ENCODE measurements at places on chromosomes 7 and 10. TPM values are rescaled to one million over a fixed set of nuclear protein-coding genes. Genes with fewer than 3 reads are reported as not detected.
A peak's percentile ranks its signal among the peaks of the same experiment; 100 is the strongest.

DNA sequence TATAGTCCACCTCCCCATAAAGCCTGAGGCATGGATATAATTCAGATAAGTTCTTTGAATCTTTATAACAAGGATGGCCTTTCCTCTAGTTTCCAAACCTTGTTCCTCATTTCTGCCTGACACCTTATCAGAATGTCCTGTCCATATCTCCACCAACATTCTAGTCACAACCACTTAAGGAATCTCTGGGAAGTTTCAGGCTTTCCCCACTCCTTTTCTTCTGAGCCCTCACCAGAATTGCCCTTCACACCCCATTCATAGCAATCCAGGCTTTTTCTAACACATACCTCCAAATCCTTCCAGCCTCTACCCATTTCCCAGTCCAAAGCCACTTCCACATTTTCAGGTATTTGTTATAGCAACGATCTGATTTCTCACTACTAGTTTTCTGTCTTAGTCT lies 18.0 kb upstream of the DIP2C start:
- no peaks in the 10 kb centered on the region for H3K36me3 ChIP-seq
- H3K27ac ChIP-seq: no peak overlapping the region
- no peaks in the 10 kb centered on the region for H3K4me1 ChIP-seq
- peaks cover 1% of the 10 kb centered on the region for H3K27me3 ChIP-seq

GRCh38 chr10:113476191-113476590 lies 76.7 kb upstream of the HABP2 start:
- no peaks in the 10 kb centered on the region for H3K4me1 ChIP-seq
- no peaks in the 10 kb centered on the region for H3K27me3 ChIP-seq
- no peak overlapping the region for H3K4me3 ChIP-seq
- H3K27ac ChIP-seq: no peak overlapping the region
- no peaks in the 10 kb centered on the region for H3K36me3 ChIP-seq

DNA sequence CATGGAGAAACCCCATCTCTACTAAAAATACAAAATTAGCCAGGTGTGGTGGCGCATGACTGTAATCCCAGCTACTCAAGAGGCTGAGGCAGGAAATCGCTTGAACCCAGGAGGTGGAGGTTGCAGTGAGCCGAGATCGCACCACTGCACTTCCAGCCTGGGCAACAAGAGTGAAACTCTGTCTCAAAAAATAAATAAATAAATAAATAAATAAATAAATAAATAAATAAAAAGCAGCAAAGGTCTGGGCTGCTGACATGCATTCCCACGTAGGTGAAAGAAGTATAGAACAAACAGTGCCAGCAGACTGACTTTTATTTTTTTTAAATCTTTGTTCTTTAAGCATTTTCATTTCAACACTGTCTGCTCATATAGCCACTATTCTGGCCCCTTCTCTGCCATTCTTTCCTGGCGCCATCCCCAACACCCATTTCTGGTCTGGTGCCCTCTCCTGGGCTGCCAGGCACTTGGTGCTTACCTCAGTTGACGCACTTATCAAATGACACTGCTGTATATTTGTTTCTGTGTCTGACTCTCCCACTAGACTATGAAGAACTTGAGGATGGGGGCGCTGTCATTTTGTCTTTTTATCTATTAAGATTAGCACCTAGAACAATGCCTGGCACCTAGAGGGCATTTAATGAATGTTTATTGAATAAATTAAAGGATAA lies 15.6 kb downstream of the FAM107B start:
- H3K4me3 ChIP-seq: no peak overlapping the region
- H3K27me3 ChIP-seq: peaks cover 2% of the 10 kb centered on the region
- no peak overlapping the region for H3K27ac ChIP-seq
- H3K4me1 ChIP-seq: no peaks in the 10 kb centered on the region
- DNase-seq: no peak
- no peaks in the 10 kb centered on the region for H3K36me3 ChIP-seq

- no peak for DNase-seq
- no peak overlapping the region for H3K27ac ChIP-seq
- H3K36me3 ChIP-seq: no peaks in the 10 kb centered on the region
- H3K4me1 ChIP-seq: peaks cover 67% of the 10 kb centered on the region
Measured at GRCh38 chr10:123136221-123136805, 543 bp downstream of the HMX3 start.

- H3K36me3 ChIP-seq: no peaks in the 10 kb centered on the region
- H3K27me3 ChIP-seq: no peaks in the 10 kb centered on the region
- H3K27ac ChIP-seq: no peak overlapping the region
- H3K4me1 ChIP-seq: no peaks in the 10 kb centered on the region
- no peak for DNase-seq
- no peak overlapping the region for H3K4me3 ChIP-seq
Measured at GRCh38 chr10:78148216-78148960, 114.7 kb downstream of the RPS24 start.

The SLC13A1 gene
- total RNA-seq: not detected

DNA sequence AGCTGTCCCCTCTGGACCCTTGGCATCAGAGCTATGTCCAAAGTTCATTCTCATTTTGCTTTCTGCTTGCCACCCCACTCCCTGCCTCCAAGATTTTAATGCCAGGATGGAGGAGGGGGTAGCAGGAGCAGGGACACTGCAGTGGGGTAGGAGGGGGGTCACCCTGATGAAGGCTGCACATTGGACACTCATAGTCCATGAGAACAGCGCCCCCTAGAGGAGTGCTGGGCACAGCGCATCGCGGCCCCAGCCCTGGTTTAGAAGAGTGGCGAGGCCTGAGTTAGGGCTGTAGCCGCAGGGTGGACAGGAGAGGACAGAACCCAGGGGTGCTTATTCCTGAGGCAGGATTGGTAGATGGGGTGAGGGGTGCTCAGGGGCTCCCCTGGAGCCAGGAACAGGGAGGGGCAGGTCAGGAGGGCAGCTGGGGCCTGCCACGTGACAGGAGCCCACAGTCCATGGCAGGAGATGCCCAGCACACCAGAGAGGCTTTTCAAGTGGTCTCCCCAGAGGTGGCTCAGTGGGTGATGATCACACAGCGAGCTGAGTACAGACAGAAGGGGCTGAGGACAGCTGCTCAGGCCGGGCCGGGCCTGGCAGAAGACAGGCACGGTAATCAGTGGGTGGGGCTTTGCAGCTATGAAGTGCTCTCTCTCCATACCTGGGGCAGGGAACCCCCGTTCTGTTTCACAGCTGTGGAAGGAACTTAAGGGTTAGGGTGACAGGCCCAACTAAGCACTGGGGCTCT lies 71.4 kb downstream of the NEURL1 start:
- no peak for DNase-seq
- H3K27ac ChIP-seq: no peak overlapping the region
- H3K4me1 ChIP-seq: no peaks in the 10 kb centered on the region
- no peaks in the 10 kb centered on the region for H3K36me3 ChIP-seq
- H3K27me3 ChIP-seq: no peaks in the 10 kb centered on the region

DNA sequence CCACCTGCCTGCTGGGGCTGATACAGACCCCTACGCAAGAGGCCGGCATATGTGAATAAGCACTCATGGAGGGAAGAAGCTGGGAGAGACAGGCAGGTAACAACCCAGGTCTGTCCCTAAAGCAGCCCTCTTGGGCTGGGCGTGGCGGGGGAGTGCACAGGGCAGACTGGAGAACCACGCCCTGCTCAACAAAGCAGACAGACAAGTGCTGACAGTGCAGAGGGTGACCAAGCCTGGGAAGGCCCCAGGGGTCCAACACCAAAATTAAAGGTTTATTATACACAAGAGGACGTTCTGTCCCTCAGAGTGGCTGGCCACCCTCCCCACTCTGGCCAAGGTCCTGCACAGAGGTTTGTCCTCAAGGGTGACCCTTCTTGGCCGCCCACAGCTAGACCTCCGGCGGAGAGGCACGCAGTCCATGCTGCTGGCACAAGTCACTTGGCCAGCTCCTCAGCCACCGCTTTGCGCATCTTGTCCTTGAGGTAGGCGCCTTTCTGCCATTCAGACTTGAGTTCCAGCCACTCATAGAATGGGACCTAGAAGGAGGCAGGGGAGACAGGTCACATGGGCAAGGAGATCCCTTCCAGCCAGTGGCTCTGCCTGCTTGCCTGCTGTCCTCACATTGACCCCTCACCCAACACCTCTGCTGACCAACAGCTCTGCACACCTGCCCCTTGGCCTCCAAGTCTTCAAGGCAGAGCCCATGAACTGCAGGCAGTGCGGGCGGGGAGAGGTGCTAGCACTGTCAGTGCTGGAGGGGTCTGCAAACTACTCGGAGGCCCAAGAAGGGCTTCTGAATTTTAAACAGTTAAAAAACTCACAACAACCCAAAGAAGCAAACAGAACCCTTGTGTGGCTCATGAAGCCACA lies 11.4 kb upstream of the NACAD start:
- DNase-seq: no peak
- H3K27ac ChIP-seq: no peak overlapping the region
- H3K4me1 ChIP-seq: no peaks in the 10 kb centered on the region
- H3K27me3 ChIP-seq: no peaks in the 10 kb centered on the region

- DNase-seq: no peak
- H3K36me3 ChIP-seq: peaks cover 68% of the 10 kb centered on the region
- H3K4me1 ChIP-seq: no peaks in the 10 kb centered on the region
- no peak overlapping the region for H3K27ac ChIP-seq
- H3K4me3 ChIP-seq: no peak overlapping the region
Measured at GRCh38 chr10:71817831-71818655, 33.0 kb downstream of the PSAP start.

DNA sequence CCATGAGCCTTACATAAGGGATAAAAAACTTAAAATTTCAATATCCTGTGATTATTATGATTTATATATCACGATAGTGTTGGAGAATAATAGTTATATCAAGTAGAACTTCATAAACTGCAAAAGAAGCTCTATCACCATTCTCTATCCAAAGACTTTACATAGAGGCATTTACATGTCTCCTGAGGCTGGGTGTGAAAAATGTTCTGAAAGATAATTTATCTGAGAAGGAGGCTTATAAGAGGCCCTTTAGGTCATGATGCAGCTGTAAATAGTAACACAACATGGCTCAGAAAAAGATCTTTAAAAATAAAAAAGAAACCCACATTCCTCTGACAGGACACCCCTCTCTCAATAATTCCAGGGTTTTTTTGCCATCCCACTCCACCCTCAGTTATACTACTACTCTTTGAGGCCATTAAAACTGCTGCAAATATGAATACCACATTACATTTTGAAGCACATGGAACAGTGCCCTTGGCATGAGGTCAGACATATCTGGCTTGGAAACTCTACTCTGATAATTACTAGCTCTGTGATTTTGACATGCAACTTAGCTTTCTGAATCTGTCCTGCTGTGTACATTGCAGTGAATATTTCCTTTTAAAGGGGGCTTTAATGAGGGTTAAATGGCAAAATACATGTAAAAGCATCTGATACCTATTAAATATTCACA lies 55.5 kb downstream of the SLC16A12 start:
- DNase-seq: no peak
- H3K27me3 ChIP-seq: peaks cover 9% of the 10 kb centered on the region
- H3K4me1 ChIP-seq: no peaks in the 10 kb centered on the region
- H3K4me3 ChIP-seq: no peak overlapping the region

DNA sequence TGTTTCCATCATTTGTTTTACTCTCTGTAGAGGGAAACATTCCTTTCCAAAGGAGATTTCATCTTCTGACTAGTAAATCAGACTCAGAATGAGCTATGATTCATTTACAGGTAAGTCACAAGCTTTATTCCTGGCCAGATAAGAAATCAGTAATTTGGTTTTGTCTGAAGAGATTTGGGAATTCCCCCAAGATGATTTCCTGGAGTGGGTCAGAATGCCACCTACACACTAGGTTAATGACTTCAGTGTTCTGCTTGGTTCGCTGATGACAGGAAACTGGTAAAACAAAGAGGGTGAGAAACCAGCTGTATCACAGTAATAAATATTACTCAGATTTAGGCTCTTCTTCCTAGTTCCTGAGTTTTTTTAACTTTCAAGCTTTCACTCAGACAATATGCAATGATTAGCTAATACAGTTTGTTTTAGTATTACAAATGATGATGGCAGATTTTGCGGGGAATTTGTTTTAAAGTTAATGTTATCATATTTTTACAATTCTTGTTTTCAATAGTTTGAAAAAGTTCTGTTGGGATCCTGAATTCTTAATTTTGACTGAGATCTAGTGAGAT lies 8.3 kb upstream of the ASZ1 start:
- no peaks in the 10 kb centered on the region for H3K36me3 ChIP-seq
- no peak for DNase-seq
- H3K4me3 ChIP-seq: no peak overlapping the region
- H3K4me1 ChIP-seq: no peaks in the 10 kb centered on the region
- no peak overlapping the region for H3K27ac ChIP-seq

DNA sequence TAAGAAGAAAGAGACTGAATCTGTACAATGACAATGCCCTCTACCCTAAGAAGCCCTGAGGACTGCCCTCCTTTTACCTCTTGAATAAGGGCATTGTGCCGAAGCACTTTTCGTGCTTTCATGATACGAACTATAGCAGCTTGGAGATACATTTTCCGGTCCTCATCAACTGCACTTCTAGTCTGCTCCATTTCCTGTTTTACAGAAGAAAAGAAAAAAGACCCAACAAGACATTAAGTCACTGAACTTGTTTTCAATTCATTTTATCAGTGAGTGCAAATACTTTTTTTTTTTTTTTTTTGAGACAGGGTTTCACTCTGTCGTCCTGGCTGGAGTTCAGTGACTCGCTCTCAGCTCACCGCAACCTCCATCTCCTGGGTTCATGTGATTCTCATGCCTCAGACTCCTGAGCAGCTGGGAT lies 78.4 kb downstream of the CUL2 start:
- peaks cover 22% of the 10 kb centered on the region for H3K4me1 ChIP-seq
- no peaks in the 10 kb centered on the region for H3K27me3 ChIP-seq
- H3K27ac ChIP-seq: peak overlapping the region; percentile 65

DNA sequence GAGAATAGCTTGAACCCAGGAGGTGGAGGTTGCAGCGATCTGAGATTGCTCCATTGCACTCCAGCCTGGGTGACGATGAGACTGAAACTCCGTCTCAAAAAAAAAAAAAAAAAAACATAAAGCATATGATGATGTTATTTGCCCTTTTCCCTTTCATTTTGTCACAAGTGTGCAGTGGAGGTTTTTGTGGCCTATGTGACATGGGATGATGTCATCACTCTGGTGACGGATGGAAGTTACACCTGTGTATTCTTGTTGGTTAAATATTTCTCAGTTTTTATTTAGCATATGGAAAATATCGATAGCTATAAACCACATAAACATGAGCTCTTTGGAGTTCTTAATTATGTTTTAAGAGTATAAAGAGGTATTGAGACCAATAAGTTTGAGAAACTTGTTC lies 71.8 kb upstream of the EMX2 start:
- H3K4me1 ChIP-seq: no peaks in the 10 kb centered on the region
- DNase-seq: no peak
- H3K27ac ChIP-seq: no peak overlapping the region

The HOXA4 gene
- total RNA-seq: not detected

DNA sequence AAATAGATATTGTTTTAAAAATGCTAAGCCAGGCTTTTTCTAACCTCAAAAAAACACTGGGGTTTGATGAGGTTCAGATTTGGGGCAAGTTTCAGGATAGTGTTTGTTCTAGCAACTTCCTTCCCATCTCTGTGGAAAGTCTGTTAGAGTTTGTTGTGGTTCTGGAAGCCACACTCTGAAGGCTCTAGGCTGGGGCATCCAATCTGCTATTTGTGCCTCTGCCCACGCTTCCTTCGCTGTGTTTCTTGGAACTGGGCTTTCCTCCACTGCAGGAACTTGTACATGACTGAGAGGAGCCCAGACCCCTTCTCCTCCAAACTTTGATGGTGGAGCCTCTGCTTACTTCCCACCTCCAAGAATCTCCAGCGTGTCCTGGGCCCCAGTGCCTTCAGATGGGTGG lies 108.5 kb upstream of the SLC25A13 start:
- DNase-seq: no peak
- peaks cover 6% of the 10 kb centered on the region for H3K27me3 ChIP-seq
- H3K36me3 ChIP-seq: no peaks in the 10 kb centered on the region
- no peak overlapping the region for H3K4me3 ChIP-seq
- H3K4me1 ChIP-seq: no peaks in the 10 kb centered on the region

The RFC2 gene
- 15.8 TPM for total RNA-seq

The SYT15 gene
- total RNA-seq: 0.67 TPM

GRCh38 chr7:5345171-5345570 lies 62.4 kb downstream of the SLC29A4 start:
- DNase-seq: no peak
- H3K27ac ChIP-seq: no peak overlapping the region
- peaks cover 39% of the 10 kb centered on the region for H3K36me3 ChIP-seq
- H3K27me3 ChIP-seq: no peaks in the 10 kb centered on the region

The HSPB1 gene
- 23.0 TPM for total RNA-seq

All from CD4-positive, CD25-positive, alpha-beta regulatory T cell (primary cell).